ENCODE measurements at places on chromosomes 2 and 18.
A peak's percentile ranks its signal among the peaks of the same experiment; 100 is the strongest.

DNA sequence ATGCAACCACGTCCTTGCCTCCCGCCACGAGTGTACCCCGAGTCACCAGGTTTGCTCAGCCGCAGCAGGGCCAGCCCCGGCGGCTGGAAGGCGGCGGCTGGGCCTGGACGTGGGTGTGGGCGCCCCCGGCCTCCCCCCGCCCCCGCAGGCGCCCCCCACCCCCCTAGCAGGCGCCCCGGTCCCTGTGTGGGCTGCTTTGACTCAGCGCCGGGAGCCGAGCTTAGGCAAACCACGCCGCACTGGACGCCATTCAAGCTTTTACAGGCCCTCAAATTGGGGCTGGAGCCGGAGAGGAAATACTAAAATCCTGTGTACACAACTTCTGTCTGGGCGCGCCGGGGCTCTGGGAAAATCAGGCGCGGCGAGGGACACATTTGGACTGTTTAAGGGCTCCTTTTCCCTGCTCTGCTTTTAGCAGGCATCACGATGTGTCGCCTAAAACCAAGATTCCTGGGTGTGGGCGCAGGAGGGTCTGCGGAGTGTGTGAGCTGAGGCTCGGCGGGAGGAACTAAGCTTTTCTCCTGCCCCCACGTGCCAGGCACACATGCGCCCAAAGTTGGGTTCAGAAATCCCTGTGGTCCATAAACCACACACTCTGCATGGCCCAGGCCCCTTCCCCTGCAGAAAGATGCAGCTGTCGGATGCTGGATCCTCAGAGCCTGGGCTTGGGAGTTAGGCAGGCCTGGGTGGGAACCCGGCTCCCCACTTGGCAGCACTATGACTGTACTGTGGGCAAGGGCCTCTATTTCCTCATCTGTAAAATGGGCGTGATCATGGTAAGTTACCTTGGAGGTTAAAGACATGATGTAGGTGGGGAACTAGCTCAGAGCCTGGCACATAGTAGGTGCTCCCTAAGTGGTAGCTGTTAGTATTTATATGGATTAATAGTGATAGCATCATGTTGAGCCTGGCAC, 57.6 kb downstream of the ATOH8 start:
- DNase-seq, result no peak

GRCh38 chr2:70921031-70921430, 14.7 kb upstream of the ATP6V1B1 start:
- DNase-seq, result no peak

DNA sequence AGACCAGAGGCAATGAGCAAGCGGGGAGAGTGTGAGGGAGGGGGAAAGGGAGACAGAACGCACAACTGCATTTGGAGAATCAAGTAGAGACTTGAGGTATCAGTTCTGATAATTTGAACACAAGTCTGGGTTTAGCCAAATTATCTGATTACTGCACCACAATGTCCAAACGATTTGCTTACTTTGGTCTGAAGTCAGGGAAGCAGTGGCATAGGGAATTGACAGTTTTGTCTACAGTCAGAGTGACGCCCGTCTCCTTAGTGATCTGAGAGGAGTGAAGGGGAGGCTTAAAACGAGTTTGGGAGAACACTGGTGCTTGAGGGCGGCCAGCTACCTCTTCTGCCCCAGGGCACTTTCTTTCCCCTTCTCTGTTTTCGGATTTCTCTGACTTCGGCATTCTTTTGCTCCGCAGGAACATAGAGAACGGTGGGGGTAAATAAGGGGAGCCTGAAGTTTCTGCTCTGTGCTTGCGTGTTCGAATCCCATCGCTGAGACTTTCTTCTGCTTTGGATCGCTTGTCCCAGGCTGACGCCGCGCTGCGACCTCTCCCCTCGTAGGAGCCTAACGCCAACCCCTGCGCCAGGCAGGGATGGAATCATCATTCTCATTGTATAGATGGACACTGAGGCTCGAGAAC, 2.9 kb upstream of the DLX2 start:
- no peak for DNase-seq

- DNase-seq, result no peak
These were observed 125.6 kb upstream of the DLX2 start for GRCh38 chr2:172228177-172228808.

DNA sequence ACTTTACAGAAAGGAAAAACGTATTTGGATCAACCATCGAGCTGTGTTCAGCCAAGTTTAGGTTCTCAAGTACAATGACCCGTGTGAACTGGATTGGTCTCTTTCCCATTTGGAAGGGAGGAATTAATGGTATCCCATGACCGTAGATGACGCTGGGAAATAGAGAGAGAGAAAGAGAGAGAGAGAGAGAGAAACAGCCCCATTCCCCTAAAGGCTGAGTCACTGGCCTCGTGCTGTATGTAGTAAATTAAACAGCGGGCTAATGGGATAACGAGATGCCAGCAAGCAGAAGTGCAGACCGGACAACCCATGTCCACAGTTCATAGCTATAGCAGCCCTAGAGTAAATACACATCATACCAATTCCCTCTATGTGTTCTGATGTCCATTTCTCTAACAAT, 99.6 kb downstream of the BCL11A start:
- DNase-seq, result no peak

GRCh38 chr2:39338502-39338901, 94.7 kb upstream of the CDKL4 start:
- no peak for DNase-seq

DNA sequence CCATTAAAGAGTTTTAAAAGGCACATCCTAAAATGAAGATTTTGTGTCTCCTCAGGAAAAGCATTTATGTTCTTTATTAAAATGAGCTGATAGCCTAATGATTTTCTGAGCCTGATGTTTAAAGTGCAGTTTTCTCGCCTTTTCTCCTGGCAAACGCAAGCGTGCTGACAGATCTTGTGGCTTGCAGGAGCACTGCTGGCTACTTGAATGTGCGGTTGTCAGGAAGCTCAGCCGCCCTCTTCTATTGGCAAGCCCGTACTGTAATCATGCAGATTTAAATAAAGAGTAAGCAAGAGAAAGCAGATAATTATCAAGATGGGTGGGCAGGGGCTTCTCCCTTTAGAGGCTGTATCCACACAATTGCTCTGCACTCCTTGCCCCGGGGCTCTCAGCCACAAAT, 139.5 kb upstream of the SPHKAP start:
- DNase-seq, result no peak

DNA sequence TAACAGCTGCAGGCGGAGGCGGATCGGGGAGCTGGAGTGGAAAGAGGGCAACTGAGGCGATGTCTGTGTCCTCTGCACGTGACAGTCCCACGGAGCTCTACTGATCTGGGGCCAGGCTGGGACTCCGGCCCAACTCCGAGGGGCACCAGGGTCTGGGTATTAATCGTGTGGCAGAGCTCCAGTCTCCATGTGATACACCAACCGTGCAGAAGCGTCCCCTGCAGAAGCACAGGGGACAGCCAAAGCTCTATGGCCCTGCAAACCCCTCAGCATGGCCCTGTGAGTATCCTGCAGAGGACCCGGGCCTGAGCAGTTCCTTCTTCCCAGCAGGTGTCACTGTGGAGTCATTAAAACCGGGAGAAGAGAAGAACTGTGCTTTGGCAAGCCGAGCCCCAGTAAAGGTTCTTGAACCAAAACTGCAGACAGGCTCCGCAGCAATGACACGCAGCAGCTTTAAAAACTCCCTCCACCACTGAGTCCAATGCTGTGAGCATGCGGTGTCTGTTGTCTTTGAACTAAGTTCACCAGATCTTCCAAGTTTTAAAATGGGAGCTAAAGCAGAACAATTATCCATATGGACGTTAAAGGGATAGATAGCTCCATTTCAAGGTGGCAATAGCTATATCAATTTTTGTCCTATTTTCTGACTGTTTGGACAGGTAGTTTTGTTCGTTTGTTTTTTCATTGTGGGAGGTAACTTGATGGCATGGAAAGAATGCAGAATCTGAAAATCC, 79.4 kb downstream of the TMEM182 start:
- DNase-seq, result peak; percentile 33

DNA sequence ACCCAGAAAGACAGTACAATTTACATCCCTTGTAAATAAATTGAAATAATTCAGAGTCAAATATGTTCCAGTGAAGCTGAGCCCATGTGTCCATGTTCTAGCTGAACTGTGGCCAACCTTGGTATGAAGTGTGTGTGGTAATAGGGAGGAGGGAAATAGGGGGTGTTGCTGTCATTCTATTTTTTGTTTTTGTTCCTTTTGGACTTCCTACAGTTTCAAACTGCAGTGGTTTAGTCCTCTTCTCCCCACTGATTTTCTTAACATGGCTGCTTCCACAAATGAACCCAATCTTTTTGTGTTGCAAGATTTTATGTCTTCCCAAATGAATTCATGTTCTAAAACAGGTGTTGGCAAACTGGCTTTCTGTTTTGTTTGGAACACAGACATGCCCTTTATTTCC, 156.9 kb downstream of the CCBE1 start:
- no peak for DNase-seq

- DNase-seq, result no peak
These were observed 307.0 kb upstream of the CWC22 start for GRCh38 chr2:180314086-180314485.

DNA sequence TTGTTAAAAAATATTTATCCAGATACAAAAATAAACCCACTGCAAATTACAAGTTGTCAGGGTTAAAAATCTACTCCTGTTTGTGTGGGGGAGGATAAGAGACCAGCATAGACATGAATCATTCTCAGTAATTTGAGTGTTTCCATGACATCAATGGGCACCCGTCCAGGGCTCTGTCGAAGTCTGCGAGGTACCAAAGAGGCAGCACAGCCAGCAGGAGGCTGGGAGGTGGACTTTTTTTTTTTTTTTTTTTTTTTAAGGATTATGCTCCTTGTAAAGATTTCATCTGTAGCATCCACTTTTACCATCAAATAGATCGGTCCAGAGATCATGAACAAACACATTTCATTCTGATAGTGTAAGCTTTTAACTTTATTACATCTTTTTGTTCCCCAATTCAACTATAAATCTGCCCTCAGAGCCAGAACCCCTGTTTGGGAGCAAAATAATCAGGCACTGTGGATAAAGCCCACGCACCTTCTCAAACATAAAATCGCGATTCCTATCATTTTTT, 182.0 kb downstream of the TCF4 start:
- DNase-seq, result peak; percentile 9
